ENCODE measurements at places on chromosomes 3 and 15.
A peak's percentile ranks its signal among the peaks of the same experiment; 100 is the strongest.

GRCh38 chr3:151732861-151733260 lies 866 bp upstream of the AADACL2 start:
- DNase-seq: no peak

DNA sequence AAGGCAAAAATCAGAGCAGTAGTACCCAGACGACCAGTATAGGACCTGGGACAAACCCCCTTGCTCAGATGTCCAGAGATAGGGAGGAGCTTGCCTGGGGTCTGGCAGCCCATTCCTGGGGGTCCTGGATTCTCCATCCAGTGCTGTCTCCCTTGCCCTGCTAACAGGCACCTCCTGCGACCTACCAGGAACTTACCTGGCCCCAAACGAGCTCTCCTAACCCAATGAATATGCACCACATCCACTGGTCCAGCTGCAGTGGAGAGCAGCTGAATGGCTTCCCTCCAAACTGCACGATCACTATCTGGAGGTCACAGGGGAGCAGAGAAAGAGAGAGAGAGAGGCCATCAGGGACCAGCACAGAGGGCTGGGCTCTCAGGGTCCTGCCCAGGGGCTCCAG lies 19.1 kb upstream of the SEC13 start:
- no peak for DNase-seq

GRCh38 chr3:101458387-101458786 lies 54.6 kb downstream of the SENP7 start:
- no peak for DNase-seq

DNA sequence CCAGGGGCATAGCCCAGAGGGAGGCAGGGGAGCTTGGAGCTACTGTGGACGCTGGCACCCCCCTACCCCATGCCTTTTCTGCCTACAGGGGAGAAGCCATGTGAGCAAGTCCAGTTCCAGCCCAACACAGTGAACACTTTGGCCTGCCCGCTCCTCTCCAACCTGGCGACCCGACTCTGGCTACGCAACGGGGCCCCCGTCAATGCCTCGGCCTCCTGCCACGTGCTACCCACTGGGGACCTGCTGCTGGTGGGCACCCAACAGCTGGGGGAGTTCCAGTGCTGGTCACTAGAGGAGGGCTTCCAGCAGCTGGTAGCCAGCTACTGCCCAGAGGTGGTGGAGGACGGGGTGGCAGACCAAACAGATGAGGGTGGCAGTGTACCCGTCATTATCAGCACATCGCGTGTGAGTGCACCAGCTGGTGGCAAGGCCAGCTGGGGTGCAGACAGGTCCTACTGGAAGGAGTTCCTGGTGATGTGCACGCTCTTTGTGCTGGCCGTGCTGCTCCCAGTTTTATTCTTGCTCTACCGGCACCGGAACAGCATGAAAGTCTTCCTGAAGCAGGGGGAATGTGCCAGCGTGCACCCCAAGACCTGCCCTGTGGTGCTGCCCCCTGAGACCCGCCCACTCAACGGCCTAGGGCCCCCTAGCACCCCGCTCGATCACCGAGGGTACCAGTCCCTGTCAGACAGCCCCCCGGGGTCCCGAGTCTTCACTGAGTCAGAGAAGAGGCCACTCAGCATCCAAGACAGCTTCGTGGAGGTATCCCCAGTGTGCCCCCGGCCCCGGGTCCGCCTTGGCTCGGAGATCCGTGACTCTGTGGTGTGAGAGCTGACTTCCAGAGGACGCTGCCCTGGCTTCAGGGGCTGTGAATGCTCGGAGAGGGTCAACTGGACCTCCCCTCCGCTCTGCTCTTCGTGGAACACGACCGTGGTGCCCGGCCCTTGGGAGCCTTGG lies 5.6 kb downstream of the CIB1 start:
- no peak for DNase-seq

DNA sequence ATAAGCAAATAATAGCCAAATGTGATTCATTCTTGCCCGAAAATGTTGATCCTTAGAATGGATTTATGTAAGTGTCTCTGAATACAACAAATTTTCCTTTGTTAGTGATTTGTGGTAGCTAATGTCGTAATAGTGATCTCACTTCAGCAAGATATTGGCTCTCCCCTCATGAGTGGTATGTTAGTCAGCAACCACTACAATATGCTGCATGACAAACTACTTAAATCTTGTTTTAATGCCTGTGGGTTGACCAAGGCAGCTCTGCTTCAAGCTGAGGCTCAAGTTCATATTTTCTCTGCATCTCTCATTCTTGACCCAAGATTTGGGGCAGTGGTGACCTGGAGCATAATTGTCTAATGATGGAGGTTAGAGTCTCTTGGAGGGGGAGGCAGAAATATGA lies 49.8 kb upstream of the GALNT15 start:
- no peak for DNase-seq

- no peak for DNase-seq
These were observed 122.8 kb downstream of the GMNC start for GRCh38 chr3:190739641-190740185.

DNA sequence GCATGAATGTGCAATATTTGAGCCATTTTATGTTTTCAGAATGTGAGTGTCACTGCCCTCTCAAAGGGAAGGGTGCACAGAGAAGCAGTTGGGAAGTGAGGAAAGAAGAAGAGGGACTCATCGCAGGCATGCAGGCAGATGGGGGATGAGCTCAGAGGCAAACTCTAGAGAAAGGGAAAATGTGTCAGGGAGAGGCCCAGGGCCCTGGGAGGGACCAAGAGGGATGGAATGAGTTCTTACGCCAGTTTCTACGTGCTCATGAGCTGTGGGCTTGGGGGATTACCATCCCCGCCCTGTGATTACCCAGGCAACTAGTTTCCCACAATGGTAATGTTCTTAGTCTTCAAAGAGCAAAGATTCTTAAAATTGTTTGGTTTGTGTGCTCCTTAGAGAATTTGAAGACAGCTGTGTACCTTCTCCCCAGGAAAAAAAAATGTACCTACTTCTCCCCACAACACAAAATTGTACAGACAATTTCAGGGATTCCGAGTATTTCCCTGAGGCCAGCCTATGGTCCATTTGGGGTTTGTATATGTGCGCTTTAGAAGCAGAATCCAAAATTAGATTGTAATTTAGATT lies 17.8 kb downstream of the GCSAM start:
- no peak for DNase-seq

- DNase-seq: peak; percentile 90
These were observed 33.0 kb downstream of the PAQR9 start for GRCh38 chr3:142930463-142930862.

- no peak for DNase-seq
These were observed 18.7 kb downstream of the ACTC1 start for GRCh38 chr15:34776606-34777105.

DNA sequence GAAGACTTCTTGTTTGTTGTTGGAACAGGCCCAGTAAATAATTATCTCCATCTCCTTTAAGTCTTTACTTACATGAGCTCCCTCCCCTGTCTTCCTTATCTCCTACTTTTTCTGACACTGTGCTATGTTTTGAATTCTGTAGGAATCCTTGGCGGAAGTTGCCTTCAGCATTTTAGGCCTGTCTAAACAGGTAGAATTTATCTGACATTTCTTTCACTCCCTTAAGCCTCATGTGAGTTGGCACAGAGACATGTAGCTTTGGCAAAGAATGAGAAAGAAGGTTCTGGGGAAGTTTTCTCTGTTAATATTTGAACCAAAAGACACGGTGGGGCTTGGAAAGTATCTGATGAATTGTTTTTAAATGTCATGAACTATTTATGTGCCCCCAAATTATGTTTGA lies 8.1 kb downstream of the MCTP2 start:
- no peak for DNase-seq

DNA sequence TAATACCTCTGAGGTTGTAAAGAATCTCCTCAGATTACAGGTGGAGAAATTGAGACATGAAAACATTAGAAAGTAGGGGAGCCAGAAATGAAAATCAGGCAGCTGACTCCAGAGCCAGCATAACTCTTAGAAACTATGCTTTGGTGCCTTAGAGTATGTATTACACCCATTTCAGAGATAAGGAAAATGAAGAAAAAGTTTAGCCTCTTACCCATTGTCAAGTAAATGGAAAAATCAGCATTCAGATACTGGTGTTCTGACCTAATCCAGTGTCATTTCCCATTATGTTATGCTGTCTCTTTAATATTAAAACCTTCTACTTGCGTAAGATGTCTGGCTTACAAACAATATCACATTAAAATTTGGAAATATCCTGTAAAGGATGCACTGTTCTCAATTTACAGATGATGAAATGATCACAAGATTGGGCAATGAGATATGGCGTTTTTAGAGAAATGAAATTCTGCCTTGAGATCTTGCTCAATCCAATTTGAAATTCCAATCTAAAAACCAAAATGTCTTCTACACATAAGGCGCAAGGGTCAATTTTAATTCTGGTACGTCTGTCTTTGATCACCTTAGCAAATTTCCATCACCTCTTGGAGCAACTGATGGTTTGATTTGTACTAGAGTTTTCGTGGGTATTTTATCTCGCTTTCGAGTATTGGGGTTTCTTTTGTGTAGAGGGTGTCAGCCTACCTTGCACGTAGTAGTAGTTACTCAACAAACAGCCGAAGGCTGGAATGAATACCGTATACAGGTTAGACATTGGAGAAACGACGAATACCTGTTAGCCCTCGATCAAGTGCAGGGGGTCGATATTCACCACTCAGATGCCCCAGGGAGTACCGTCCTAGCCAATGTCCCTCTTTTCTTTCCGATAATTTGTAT lies 902 bp upstream of the ZCWPW2 start:
- no peak for DNase-seq

GRCh38 chr15:99100245-99101173 lies 4.4 kb upstream of the SYNM start:
- peak; percentile 90 for DNase-seq
